Stimulated activated CD4-positive, alpha-beta T cell treated with anti-CD3 and anti-CD28 coated beads, Interleukin-1b, Interleukin-23, amount 100 ng/mL, for 48 hours (primary cell): ENCODE measurements at places on chromosomes 5 and 9.

DNA sequence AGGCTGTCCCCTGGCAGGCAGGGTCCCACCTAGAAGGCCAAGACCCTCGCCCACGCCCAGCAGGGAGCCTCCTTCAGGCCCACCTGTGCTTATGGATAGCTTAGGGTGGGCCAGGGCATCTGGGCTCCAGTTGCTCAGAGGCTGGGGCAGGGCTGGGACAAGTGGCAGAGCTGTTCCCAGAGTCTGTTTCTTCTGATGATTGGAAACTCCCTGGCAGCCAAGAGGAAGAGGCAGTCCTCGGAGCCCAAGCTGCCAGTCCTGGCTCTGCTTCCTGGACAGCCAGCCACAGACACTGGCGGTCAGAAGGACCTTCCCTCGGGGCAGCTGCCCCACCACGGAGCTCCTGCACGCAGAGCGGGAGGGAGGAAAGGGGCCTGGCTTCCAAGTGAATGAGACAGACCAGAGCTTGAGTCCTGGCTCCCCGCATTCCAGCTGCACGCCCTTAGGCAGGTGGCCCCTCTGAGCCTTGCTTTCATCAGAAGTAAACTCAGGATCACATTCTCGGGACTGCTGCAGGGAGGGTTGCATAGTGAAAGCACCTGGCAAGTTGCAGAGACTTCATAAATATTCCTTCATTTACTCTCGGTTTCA, 37.9 kb upstream of the GABRP start:
- DNase-seq = no peak

DNA sequence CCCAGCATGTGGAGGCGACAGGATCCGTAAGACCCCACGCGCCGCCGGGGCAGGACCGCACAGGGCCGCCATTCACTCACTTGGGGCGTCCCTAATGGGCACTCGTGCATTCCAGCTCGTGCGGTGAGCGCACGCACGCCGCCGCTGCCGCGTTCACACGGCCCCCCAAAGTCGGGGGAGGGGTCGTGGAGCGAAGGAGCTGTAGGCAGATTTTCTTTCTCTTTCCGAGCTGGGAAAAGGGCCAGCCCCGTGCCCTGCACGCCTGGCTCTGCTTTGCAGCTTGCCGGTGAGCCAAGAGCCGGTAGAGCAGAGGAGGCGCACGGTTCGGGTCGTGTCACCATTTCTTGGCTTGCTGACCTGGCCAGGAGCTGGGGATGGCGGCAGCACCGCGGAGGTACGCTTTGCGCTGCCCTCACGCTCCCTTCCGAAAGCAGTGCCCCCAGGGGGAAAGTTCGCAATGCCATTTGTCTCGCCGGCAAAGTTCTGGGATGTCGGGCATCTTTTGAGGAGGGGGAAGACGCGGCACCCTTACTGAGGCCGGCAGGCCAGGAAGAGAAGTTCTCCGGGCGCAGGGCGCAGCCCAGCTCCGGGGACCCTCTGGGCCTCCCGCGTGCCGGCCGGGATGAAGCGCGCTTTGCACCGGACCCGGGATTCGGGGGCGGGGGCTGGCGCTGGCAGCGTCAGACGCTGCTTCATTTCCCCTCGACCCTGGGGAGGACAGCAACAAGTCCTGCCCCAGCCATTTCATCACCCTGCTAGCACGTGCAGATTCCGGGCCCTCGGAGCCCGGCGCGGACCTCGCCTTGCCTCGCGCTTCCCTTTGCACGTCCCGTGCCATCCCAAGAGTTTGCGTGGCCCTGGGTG, 898 bp downstream of the STC2 start:
- DNase-seq = peak; percentile 18

DNA sequence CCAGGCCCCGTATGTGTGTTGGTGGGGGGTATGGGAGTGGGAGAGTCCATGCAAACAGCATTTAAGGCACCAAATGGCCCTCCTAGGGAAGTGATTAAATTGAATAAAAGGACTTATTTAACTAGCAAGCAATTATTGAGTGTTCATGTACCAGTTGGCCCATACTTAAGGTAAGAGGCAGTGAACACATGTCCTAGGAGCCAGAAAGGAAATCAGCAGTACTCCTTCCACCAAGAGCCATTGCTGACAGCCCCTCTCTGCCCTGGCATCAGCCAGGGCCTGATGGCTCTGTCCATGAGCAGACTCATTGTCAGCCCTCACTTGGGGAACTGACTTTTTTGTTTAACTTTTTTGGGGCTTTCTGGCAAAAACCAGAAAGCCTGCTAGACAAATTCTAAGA, 10.4 kb upstream of the SHROOM1 start:
- no peak for DNase-seq

DNA sequence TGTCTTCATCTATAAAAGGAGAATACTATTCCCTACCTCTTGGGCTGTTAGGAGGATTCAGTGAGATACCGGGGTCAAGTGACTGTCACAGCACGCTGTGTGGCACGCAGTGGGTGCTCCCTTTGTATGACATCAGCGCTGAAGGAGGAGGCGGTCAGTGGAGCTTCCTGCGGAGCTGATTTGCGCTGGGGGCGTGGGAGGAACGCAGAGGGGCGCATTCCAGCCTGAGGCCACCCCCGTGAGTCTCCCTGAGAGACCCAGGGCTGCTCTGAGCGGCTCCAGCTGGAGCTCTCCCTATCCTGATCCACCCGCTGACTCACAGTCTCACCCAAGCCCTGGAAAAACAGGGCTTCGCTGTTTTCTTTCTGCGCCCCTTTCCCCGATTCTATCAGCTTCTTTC, 24.3 kb upstream of the NEURL1B start:
- no peak for DNase-seq

GRCh38 chr5:76219636-76220035, 136.5 kb downstream of the SV2C start:
- DNase-seq = no peak
